ENCODE measurements at places on chromosomes 7 and 10.

- no peak for DNase-seq
Measured at GRCh38 chr10:94042001-94042833, 48.5 kb downstream of the PLCE1 start.

- no peak for DNase-seq
Measured at GRCh38 chr7:65438598-65438997, 64.9 kb downstream of the ZNF92 start.

- no peak for DNase-seq
Measured at GRCh38 chr10:16445770-16446469, 9.1 kb downstream of the PTER start.

DNA sequence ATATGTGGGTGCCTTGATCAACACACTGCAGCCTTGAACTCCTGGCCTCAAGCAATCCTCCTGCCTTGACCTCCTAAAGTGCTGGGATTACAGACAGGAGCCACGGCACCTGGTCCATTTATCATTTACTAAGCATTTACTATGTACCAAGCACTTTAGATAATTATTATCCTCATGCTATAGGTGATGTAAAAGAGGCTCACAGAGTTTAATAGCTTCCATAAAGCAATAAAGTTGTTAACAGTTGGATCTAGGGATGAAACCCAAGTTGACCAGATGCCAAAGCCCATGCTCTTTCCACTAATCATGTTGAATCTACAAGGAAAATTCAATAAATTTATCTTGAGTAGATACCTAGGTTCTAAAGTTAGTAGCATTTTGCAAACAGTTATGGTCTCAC lies 5.0 kb downstream of the NAPEPLD start:
- no peak for DNase-seq

DNA sequence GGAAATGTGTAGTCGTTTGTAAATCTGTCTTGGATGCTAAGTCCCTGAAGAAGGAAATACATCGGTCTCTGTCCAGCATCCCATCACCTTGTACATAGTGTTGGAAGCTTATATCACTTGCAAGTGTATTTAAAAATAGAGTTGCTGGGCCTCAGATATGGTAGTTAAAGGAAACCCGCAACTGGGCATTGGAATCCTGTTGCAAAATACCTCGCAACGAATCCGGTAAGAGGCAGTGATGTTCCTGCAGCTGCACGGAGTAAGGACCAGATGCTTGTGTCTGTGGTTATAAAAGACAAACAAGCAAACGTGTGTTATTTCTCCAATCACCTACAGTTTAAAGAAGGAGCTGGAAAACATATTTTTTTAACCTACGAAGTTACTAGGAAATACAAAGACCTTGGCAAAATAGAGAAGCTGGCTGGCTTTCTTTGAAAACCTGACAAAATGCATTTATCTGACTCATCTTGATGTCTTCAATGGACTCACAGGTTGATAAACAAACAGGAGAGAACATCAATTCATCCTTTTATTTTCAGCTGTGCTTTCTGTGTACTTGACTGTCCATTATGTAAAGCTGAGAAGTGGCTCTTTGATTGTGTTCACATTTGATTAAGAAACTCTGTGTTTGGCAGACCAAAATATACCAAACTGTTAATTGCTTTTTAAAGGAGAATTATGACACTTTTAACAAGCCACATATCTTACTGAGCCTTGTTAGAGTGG lies 326.4 kb downstream of the SFMBT2 start:
- no peak for DNase-seq

GRCh38 chr10:26486990-26487850 lies 49.1 kb downstream of the APBB1IP start:
- peak; percentile 65 for DNase-seq

- DNase-seq = no peak
Measured at GRCh38 chr10:129402459-129402858, 64.6 kb upstream of the MGMT start.

DNA sequence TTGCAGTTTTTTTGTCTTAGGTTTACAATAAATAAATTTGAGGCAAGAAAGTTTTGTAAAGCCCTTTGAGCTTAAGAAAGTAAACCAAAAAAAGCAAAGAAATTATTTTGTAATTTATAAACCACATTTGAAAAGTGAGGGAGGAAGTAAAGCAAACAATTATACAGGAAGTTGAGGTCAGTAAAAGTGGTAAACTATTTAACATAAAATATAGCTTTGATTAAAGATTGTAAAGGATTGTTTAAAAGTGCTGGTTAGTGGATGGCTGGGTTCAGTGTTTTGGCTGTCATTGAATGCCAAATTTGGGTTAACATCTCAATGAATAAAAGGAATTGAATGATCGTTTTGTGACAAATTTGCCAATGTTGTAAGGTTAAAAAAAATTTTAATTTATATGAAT lies 9.9 kb downstream of the SOSTDC1 start:
- DNase-seq = no peak

DNA sequence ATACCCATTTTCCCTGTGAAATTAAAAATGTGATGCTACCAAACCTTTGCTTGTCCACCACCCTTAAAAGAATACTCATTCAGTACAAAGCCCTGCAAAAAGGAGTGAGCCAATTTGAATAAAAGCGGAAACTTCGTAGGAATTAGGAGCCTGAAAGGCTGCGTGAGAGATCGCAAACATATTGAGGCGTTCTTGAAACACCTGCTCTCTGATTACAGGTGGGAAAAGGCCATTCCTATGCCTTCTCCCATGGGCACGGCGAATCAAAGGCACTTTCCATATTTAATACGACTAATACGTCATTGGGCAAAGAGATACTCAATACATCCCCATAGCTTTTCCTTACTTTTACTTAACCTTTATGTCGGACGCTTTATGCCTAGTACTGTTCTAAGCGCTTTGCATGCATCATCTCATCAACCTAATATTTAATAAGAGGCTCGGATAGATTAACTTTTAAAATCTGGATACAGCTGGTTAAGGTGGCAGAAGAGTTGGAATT lies 30.9 kb upstream of the KMT2E start:
- no peak for DNase-seq

- no peak for DNase-seq
Measured at GRCh38 chr10:112958275-112958995, 8.4 kb downstream of the TCF7L2 start.

DNA sequence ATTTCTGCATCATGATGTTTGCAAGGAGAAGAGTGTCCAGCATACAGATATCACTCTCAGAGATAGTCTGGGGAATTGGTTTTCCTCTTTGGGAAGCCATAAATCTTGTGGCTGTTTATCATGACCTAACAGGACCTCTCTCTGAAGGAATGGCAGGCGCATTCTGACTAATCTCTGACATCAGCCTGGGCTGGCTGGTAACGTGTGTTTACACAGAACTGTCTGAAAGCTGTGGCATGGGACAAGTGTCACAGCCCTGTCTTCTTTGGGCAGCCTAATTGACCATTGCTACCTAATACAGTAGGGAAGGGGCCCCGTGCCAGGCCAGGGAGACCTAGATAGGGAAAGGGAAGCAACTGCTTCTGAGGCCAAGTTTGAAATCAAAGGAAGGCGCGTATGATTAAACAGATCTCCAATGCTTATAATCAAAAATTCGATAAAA lies 73.9 kb upstream of the CABCOCO1 start:
- DNase-seq = no peak

GRCh38 chr10:35562427-35562826 lies 42.7 kb upstream of the GJD4 start:
- no peak for DNase-seq

GRCh38 chr10:71090330-71090729 lies 122.0 kb upstream of the UNC5B start:
- DNase-seq = no peak

- DNase-seq = no peak
Measured at GRCh38 chr7:91162436-91162835, 101.8 kb upstream of the FZD1 start.

- DNase-seq = no peak
Measured at GRCh38 chr7:157581740-157582139, 244.9 kb downstream of the DNAJB6 start.

DNA sequence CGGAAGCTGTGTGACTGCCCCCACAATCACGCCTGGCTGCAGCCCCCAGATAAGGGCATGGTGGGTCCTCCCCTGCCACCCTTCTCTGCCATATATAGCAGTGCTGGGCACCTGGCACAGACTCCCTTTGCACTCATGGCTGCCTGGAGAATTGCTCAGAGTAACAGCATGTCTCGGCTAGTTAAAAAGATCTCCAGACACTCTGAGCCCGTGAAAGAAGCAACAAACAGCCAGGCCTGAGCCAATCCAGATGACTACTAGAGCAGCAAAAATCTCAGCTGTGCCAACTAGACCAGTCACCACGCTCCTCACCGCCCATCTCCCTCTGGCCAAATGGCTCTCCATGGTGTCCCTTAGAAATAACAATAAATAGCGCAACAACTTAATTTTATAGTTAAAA lies 71.3 kb downstream of the PARD3 start:
- no peak for DNase-seq

DNA sequence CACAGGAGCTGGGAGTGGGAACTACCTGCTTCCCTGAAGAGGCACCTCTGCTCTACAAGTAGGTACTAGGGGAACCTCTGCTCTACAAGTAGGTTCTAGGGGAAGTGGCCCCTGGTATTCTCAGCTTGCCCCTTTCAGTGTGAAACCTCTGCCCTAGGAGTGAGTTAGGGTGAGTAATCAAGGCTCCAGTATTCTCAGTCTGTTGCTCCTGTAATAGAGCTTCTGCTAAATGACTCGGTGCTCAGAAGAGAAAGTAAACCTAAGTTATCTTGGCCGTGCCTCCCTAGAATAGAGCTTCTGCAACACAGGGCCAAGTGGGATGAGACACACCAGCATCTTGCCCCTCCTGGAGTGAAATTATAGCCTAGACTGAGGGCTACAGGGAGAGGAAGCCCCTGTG lies 13.4 kb upstream of the RASSF4 start:
- no peak for DNase-seq

GRCh38 chr7:47782022-47782421 lies 166.2 kb downstream of the PKD1L1 start:
- DNase-seq = no peak

DNA sequence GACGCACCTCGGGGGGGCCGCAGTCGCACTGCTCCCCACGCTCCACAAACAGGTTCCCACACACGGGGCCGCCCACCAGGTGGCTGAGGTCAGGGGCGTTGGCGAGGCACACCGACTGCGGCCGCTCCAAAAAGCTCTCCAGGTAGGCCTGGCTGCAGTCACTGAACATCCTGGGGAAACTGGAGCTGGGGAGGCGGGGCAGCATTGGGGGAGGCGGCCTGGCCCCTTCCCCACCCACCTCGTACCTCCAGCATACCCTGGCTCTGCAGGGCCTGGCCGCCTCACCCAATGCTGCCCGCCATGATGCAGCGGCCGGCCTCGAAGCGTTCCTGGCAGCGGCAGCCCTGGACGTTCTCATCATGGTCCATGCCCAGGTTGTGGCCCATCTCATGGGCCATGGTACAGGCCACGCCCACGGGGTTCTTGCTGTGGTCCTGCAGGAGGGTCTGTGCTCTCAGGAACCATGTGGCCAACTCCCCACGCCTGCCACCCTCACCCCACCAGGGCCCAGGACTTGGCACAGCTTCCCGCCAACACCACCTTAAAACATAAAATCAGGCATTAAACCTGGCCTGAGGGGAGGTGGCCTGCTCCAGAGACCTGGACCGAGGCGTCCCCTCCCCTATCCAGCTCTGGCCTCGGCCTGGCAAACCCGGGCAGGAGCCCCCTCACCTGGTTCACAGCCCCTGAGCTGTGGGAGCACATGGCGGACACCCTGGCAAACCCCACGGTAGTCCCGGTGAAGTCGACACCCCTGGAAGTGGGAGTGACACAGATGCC lies 5.0 kb downstream of the ADAM8 start:
- no peak for DNase-seq

GRCh38 chr10:99316374-99316773 lies 12.8 kb upstream of the CNNM1 start:
- DNase-seq = no peak

DNA sequence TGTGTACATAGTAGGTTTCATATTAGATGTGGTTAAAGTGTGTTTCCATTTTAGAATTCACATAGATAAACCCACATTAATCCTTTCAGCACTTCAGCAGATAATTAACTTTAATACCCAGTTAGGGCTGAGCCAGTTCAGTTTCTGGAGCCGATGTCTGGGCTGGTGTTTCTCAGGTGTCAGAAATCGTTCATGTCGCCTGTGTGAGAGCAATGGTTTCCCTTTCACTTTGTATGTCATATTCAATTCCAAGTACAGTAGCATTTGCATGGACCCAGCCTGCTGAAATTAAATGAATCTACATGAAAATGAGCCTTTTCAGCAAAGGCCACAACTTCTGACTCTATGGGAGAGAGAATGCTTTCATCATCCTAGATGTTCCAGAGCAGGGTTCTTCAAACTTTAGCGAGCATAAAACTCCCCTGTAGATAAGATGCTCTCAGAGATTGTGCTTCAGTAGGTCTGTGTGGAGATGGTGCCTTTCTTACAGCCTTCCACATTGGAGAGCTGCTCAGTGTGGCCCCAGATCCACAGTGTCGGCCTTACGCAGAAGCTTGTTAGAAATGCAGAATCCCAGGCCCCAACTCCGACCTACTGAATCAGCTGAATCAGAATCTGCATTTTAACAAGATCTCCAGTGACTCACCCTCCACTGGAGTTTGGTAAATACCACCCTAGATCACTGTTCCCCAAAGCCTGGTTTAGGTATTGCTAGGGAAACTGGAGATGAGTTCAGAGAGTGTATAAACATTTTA lies 19.6 kb downstream of the WIPF3 start:
- no peak for DNase-seq

GRCh38 chr7:55339033-55340000 lies 25.8 kb upstream of the LANCL2 start:
- no peak for DNase-seq

DNA sequence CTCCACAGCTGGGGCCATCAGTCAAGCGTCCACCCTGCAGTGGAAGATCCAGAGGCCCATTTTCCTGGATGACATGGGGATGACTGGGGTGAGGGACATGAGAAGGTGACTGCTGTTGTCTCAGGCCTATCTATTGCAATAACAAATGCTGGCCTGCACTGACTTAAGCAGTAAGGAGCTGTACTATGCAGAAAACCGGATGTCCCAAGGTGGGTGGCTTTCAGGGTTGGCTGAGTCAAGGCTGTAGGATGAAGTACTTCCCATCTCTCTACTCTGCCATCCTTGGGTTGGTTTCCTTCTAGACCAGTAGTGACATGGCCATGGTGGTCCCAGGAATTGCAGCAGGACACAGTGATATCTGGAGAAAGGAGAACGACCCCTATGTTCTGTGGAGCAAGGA lies 48.1 kb downstream of the NEURL1 start:
- DNase-seq = no peak

GRCh38 chr10:7819121-7819460 lies 786 bp downstream of the TAF3 start:
- no peak for DNase-seq

DNA sequence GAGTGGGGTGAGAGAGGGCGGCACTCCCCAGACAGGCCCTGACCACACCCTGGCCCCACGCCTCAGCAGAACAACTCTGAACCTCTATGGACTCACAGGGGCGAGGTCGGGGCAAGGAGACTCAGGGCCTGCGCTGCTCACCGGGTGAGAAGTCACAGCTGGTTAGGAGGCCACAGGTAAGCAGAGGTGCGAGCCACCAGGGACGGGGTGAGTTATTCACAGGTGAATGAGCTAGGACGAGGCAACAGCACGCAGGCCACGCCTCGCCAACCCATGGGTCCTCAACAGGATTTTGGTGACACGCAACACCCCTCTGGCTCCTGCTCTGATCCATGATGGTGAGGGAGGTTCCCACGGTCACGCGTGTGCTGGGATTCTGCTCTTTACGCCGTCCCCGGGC lies 202.5 kb downstream of the ADARB2 start:
- DNase-seq = no peak

- DNase-seq = no peak
Measured at GRCh38 chr7:18534481-18534880, 38.9 kb downstream of the HDAC9 start.

All from GM06990 (cell line).